Heart right ventricle (tissue), 16 donors: ENCODE measurements at places on chromosomes 2 and 18. TPM values are rescaled to one million over a fixed set of nuclear protein-coding genes. Genes with fewer than 3 reads are reported as not detected.
A peak's percentile ranks its signal among the peaks of the same experiment; 100 is the strongest.

DNA sequence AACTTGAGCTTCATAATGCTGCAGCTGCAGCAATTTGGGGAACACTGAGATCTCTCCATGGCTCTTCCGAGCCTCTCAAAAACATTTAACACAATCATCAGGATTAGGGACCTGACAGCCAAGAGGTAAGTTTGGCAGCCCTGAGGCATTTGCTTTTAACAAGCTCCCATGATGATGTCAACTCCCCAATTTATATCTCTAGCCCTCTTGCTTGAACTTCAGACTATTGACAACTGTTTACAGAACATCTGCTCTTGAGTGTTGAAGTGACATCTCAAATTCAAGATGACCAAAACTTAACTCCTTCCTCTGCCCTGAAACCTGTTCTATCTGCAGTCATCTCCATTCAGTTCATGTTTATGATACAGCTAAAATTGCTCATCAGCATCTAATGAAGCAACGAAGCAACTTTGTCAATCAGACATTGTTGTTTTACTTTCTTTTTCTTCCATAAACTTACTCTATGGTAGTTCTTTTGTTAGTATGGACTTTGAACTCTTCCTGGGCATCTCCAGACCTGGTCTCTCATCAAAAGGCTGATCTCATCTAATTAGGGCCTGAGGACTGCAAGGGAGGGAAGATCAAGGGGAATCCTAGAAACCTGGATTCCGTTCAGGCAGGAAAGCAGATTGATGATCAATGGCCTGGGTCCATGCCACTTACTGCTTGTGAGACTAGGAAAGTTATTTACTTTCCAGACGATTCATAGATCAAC, 48.1 kb downstream of the SEMA4F start:
- no peak for DNase-seq

- no peak for DNase-seq
These were observed 61.4 kb downstream of the BCL2L11 start for GRCh38 chr2:111182121-111182520.

- no peak for DNase-seq
These were observed 498.5 kb upstream of the HS6ST1 start for GRCh38 chr2:128817171-128817570.

GRCh38 chr2:145739681-145740080, 1219.8 kb upstream of the ZEB2 start:
- DNase-seq = no peak

GRCh38 chr2:206273905-206274304, 558 bp upstream of the ZDBF2 start:
- DNase-seq = no peak

GRCh38 chr2:193153576-193153975, 958.8 kb upstream of the TMEFF2 start:
- no peak for DNase-seq

DNA sequence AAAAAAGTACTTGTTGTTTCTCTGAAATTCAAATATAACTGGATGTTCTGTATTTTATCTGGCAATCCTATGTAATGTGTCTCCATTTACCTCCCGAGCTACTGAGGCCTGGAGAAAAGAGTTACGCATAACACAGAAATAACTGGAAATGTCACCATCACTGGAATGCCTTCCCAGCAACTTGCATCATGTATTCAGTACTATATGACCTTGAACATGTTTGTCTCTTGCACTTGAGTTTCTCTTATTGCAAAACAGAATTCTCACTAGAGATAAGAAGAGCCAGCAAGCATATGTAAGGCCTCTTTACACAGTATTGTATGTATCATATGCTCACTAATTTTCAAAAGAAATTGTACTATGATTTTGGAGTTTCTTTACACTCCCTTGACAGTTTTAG, 99.6 kb upstream of the CTAGE1 start:
- DNase-seq = no peak

DNA sequence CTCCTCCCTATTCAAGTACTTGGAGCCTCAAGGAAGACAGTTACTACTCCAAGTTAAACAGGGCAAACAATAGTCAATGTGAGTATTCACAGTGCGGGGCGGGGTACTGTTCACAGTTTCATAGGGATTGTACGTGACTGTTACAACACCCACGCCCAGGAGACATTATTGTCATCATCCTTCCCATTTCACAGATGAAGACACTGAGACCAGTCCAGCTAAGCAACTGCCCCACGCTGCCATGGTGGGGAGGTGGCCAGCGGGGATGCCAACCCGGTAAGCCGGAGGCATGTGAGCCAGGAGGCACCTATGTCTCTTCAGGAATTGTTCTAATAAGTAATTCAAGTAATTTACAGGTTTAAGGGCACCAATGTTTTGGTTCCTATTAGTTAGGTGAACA, 982 bp downstream of the HJURP start:
- no peak for DNase-seq

DNA sequence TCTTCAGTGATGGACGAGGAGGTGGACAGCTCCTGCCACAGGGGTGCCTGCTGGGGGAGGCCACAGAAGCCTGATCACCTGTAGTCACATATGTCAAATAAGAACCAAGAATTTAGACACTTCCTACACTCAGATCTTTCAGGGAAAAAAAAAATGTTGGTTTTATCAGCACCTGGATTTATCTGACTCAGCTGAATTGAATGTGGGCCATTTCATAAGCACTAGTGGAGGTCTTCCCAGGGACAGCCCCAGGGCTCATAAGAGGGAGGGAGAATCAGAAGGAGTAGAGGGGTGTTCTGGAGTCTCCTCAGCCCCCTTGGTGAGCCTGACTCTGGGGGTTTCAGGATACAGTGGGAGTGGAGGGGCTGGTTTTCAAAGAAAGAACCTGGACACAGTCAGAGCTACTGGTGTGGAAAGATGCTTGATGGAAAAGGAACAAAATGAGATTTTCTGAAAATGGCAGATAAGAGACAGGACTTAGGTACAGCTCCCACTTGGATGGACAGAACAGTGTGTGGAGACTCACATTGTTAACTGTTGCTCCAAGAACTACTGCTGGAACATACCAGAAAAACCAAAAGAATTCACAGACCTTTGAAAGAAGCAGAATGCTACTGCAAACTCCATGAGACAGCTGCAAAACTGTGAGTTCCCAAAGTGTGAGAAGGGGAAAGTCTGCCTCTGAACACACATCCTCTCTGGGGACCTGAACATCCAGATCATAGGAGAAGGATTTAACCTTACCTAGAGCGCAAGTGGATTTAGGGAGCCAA, 45.4 kb downstream of the LCT start:
- no peak for DNase-seq

DNA sequence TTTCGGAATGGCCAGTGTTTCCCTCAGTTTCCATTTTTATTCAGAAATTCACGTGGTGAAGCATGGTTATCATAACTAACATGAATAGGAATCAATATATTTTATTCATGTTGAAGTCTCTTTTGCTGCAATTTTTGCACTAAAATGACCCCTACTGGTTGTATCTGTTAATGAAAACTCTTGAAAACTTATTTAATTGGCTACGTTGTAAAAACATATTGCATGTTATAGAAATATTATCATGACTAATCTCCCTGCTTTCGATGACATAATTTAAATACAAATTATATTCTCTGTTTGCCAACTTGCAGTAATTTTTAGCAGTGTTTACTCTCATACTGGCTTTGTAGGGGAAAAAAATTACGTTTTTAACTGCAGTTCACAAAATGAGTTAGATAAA, 3.5 kb downstream of the CRIM1 start:
- DNase-seq = no peak

DNA sequence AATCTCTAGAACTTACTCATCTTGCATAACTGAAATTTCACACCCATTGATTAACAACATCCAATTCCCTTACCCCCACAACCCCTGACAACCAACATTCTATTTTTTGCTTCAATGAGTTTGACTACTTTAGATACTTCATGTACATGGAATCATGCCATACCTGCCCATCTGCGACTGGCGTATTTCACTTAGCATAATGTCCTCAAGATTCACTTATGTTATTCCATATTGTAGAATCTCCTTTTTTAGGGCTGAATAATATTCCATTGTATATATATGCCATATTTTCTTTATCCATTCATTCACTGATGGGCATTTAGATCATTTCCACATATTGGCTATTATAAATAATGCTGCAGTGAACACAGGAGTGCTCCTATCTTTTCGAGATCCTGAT, 13.8 kb downstream of the CTAGE1 start:
- no peak for DNase-seq

DNA sequence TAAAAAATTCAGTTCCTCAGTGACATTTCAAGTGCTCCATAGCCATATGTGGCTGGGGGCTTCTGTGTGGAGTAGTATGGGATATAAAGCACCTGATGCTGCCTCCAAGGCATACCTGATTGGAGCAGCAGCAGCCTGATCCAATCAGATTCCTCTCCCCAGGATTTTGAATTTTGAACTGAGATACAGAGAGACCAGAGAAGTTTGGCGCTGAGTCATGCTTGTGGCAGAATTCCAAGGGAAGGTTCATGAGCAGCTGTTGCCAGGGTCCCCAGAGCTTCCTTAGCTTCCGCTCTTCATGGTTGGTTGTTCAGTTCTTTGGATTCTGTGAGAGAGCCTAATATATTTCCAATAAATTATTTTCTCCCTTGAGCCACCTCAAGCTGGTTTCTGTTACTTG, 29.0 kb upstream of the CFAP36 start:
- peak; percentile 43 for DNase-seq

GRCh38 chr2:38074058-38074763, 1.7 kb downstream of the CYP1B1 start:
- no peak for DNase-seq

GRCh38 chr18:56770097-56770496, 118.9 kb downstream of the WDR7 start:
- no peak for DNase-seq

DNA sequence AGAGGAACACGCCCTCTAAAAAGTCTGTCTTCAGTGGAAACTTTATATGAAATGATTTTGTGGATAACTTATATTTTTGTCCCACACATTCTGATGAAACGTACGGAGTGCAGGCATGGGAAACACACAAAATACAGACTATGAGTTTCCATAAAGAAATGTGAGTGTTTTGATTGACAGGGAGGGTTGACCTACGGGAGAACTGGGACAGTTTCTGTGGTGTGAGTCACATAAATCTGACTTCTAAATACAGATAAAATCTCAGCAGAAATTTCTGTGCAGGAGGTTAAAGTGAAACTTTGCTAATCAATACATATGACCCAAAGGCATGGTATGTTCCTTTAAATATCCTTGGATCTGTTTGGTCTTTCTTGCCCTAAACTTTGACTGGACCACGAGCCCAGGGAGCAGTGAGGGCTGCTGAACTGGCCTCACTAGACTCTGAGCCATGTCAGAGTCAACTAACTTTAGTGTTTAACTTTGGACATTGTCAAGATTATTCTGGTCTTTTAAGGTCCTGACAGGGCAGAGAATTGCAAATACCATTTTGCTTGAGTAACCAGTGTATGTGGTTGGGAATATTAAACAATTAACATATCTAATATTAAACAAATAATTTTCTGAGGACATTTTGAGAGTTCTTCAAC, 206.9 kb upstream of the LYPD1 start:
- DNase-seq = no peak

DNA sequence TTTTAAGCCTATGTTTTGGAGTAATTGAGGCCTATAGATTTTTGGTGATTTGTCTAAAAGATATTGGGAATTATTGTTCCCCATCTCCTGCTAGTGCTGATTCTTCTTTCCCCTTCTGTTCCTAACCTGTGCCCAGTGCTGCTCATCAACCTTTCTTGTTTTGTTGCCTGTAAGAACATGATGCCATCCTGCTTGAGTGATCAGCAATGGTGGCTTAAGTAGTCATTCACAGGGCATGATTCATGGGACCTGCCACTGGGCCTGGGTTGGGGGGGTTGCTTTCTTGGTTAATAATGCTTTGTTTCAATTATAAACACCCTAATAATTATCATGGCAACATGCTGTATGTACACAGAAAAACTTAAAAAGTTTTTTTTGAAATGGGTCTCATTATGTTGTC, 562.9 kb upstream of the SETBP1 start:
- no peak for DNase-seq

DNA sequence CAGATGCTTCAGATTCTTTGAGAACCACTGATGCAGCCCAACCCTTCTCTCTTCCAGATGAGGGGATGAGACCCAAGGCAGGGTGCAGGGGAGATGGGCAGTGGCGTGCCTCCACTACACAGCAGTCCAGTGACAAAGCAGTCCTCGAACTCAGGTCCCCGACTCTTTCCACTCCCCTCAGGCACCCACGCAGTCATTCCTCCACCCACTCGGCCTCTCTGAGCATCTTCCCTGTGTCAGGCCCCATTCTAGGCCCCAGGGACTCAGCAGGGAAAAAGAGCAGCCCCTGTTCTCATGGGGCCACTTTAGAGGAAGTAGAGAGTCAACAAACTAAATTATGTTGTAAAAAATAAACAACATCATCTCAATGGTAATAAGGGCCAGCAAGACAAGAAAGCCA, 15.2 kb downstream of the KCNK3 start:
- DNase-seq = no peak

- DNase-seq = no peak
These were observed 48.6 kb upstream of the GPR17 start for GRCh38 chr2:127597046-127597983.

- peak; percentile 61 for DNase-seq
These were observed 44.5 kb downstream of the PKP4 start for GRCh38 chr2:158501301-158501700.

DNA sequence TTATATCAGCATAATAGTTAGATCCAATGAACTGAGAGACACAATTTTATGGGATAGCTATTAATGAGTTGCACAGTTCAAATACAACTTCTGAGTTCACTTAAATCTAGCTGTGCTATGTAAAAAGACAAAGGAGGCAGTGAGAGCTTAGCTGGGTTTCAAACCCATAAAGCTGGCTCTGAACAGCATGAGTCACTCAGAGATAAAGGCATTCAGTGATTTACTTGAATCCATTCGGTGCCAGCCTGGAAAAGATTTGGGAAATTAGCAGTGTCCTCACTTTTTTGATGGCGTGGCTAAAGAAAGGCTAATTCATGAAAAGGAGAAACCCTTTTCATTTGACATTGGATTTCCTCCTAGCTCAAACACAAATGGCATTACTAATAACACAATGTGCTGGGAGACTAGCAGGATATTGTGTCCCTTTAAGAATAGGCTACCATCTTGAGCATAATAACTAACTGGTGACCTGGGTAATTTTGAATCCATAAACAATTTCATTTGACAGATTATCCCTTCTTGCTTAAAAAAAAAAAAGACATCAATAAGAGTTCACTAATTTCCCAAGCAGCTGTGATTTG, 98.4 kb upstream of the NEUROD1 start:
- DNase-seq = no peak

DNA sequence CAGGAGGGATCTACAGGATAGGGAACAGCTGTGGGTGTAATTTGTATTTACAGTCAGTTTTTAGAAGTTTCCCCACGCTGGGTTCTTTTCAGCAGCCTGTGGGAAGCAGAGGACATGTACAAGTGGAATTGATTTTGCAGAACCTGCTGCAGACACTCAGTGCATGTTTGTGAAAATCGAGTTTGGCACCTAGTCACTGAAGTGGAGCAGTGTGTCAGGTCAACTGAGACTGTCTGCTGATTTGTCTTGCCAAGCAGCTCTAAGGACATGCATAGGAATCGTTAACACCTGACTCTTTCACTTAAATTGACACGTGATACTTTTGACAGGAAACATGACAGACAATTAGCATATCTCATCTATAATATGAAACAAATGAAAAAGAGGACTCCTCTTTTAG, 416.6 kb downstream of the TMX3 start:
- no peak for DNase-seq

- no peak for DNase-seq
These were observed 218.2 kb downstream of the NDUFA10 start for GRCh38 chr2:239806758-239807434.

TFCP2L1 gene
- 0.15 TPM for polyA plus RNA-seq

SLC11A1 gene
- 8.0 TPM for polyA plus RNA-seq

PEX13 gene
- polyA plus RNA-seq = 12.4 TPM

STEAP3 gene
- 5.8 TPM for polyA plus RNA-seq

WDR43 gene
- polyA plus RNA-seq = 5.9 TPM
